ENCODE measurements at places on chromosomes 2 and 18. TPM values are rescaled to one million over a fixed set of nuclear protein-coding genes. Genes with fewer than 3 reads are reported as not detected.

The RPRM gene
- not detected for total RNA-seq

The FHOD3 gene
- total RNA-seq: 3.3 TPM

The CNTNAP5 gene
- not detected for total RNA-seq

The RGPD4 gene
- total RNA-seq: 0.07 TPM

The GALNT3 gene
- not detected for total RNA-seq

The CCDC148 gene
- total RNA-seq: 1.1 TPM

The WDCP gene
- total RNA-seq: 15.2 TPM

The UBXN2A gene
- total RNA-seq: 18.6 TPM

The NOSTRIN gene
- 2.2 TPM for total RNA-seq

The CNPPD1 gene
- 45.1 TPM for total RNA-seq

The RHOB gene
- 297 TPM for total RNA-seq
